ENCODE measurements at places on chromosomes 2 and 18.

DNA sequence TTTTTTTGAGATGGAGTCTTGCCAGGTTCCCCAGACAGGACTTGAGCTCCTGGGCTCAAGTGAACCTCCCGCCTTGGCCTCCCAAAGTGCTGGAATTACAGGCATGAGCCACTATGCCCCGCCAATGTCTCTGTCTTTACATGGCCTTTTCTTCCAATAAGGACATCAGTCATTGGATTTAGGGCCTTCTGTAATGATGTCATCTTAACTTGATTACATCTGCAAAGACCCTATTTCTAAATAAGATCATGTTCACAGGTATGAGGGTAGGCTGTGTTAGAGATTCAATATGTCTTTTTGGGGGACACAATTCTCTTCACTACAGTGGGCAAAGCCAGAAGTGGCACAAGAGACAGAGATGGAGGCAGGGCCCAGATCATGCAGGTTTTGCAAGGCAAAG lies 68.1 kb downstream of the PMAIP1 start:
- DNase-seq, result no peak

GRCh38 chr2:10348891-10349290 lies 46.2 kb downstream of the HPCAL1 start:
- DNase-seq, result no peak

- no peak for DNase-seq
Measured at GRCh38 chr18:61553045-61553659, 219.9 kb downstream of the CDH20 start.

- DNase-seq, result no peak
Measured at GRCh38 chr2:194319222-194319992, 1337.6 kb upstream of the SLC39A10 start.

- DNase-seq, result no peak
Measured at GRCh38 chr2:64204703-64205102, 60.5 kb upstream of the PELI1 start.

DNA sequence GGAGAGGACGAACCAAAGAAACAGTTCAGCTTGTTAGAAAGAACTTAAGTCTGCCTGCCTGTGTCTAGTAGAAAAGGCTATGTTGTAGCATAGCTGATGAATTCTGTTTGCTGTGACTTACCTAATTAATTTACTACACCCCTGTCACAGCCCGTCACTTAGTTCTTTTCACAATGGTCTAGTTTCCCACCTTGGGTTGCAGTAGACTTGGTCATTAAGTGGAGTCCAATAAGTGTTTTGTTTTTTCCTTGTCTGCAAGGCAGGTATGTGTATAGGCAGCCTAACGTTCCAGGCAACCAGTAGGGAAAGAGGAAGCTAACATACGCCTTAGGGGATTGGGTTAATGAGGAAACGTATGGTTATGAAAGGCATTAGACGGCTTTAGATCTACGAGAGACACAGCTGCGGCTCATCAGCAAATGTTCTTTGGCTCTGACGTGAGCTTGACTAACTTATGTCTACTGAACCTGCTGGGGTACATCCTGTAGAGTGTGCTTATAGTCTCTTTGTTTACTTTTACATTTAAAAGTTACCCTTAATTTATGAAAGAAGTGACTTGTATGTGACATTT lies 180.1 kb downstream of the PRPF40A start:
- DNase-seq, result no peak

DNA sequence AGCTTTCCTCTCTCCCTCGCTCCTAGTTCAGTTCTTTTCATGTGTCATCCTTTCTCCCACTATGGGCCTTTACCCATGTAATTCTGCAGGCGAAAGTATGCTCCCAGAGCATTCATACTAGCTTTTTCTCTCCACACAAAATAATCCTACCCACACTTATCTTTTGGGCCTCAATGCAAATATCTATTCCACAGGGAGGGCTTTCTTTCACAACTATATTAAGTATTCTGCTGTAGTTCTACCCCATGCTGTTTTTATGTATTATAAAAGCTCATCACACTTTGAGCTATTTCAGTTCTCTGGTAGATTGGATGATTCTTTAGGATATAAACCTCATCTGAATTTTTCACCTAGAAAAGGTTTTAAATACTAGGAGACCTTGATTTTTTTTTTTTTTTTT lies 774.6 kb upstream of the CRIM1 start:
- DNase-seq, result no peak

GRCh38 chr2:149894760-149895159 lies 307.2 kb upstream of the MMADHC start:
- peak; percentile 22 for DNase-seq

GRCh38 chr2:240397924-240398645 lies 37.4 kb upstream of the GPC1 start:
- DNase-seq, result no peak

DNA sequence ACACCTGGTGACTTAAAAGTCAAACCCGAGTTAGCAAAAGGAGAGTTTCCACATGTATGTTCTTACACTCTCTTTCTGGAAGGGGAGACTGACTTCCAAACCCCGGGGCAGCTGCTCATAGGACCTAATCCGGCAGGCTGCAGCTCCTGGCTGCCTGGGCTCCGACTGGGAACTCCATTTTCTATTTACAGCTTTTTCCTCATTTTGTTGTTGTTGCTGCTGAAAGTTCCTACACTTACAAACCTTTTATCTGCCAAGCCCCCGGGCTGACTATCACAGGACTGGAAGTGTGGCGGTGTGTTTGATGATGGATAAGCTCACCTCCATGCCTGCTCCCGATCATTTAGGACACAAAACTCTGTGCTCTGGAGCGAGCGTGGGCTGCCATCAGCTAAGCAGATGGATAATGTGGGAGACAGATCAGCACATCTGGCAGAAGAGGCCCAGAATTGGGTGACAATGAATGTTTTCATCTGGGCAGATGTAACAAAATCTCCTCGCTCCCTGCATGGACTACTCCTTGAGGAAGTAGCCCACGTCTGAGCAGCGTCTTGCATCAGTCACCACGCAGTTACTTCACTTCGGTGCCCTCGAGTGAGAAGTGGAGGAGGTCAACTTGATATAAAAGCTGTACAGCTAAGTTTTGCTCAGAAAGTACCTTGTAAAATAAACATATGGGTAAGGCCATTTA lies 114.4 kb upstream of the COPS8 start:
- DNase-seq, result peak; percentile 21

DNA sequence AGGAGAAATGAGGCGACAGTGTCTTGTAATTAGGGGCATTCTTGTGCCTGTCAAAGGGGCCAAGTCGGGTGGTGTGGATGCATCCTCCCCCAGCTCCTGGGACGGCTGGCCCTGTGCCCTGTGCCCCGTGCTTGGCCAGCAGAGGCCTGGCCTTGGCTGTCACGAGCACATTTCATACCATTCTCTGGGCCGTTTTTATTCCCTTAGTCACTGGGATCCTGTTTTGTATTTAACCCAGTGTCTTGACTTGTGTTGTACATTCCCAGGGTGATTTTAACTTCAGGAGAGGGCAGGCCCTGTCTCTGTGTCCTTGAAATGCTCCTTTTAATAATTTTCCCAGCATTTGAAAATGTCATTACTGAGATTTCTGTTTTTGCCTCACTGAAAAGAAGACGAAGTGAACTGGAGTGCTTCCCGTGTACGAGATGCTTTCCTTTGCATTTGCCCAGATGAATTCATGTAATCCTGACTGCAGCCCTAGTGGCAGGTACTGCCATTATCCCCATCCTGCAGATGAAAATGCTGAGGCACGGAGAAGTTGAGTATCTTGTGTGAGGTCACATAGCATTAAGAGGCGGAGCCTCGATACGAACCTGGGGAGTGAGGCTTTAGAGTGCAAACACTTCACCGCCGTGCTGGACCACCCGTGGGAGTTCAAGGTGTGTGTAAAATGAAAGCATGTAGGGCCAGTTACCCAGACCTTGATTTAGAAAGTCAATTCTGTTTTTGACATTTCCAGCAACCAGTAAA lies 57.0 kb downstream of the SH3RF3 start:
- no peak for DNase-seq

DNA sequence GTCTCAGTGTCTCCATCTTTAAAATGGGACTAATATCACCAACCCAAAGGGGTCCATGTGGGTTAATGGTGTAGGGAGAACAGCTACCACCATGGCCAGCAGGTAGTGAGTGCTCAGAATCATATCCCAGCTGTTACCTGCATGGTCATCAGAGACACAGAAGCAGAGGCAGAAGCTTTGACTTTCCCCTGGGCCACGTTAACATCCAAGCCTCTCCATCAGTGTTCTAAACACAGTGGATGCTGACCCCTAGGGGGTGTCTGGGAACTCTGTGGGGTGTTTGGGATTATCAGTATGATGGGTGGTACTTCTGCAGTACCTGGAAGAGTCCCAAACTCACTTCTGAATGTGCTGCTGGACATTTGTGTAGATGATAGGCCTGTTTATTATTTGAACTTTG lies 93.6 kb downstream of the GYPC start:
- no peak for DNase-seq

DNA sequence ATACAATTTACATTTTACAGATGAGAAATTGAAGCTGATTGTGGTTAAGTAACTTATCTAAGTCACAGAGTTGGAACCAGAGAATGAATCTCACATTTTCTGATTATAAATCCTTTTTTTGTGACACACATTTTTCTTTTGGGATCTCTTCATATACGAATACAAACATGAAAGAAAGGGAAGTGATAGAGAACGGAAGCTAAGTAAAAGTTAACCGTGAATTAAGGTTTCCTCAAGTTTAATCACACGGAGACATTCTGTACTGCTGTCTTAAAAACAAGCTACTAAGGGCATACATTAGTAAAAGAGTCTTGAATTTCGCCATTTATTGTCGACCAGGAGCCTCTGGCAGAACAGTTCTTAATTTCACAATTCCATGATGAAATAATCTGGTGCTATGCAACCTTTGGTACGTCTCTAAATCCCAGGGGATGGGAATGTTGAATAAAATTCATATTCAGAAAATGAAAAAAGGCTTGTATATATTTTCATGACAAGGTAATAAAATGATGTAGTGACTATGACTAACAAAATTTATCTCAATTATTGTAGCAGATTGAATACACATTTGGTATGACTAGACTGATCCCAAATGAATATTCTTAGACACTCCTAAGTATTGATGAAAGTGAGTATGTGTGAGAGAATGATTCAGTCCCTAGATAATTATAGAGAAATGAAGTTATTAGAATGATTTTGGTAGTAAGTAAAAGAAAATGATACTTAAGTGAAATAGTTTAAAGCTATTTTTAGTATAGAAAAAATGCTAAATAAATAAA lies 40.3 kb upstream of the ZSWIM2 start:
- DNase-seq, result peak; percentile 26

- no peak for DNase-seq
Measured at GRCh38 chr2:221111739-221112138, 460.4 kb downstream of the EPHA4 start.

DNA sequence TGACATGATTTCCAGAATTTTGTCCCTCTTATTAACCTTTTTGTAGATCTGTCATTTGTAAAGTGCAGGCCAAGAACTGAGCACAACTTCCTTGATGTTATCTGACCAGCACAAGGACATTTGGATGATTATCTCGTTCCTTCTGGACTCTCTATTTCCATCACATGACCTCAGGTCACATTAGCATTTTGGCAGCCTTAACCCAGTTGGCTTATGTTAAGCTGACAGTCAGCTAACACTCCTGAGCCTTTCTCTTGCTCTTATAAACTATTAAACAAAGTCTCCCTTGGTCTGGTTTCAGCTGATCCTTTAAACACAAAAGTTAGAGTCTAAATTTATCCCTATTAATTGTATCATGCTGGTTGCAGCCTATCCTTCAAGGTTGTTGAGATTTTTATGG lies 167.2 kb upstream of the RBBP8 start:
- DNase-seq, result no peak

DNA sequence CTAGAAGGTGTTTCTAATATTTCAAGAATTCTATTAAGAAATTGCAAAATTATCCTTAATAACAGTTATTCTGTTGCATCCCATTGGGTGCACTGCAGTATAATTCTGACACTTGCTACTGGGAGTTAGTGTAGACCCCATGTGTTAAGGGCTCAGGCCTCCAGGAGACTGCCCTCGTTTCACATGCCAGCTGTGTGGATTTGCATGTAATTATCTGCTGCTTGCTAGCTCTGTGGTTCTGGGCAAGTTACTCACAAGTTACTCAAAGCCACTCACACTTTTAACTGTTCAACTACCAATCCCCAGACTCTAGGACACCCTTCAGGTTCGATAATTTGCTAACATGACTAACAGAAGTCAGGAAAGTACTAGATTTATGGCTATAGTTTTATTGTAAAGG lies 38.6 kb downstream of the ST6GAL2 start:
- no peak for DNase-seq

DNA sequence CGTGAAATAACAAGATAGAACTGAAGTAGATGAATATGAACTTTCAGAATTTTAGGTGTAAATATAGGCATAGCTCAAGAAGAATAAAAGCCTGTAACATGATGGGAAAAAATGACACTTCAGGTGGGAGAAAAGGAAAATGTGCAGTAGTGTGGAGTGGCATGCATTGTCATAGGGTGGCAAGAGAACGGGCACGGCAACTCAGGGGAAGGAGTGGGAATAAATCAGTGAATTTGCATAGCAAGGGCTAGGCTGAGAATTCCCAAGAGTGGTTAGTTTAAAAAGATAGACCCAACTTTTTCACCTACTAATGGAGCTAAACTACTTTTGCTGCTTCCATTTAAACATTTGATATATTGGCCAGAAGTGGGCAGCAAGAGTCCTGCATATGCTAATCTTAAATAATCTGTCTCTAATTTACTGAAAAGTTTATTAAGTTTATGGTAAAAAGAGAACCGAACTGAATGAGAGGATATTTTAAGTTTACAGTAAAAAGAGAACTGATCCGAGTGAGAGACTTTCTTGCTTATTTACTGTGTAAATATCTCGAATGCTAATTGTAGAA lies 228.1 kb downstream of the CTNNA2 start:
- no peak for DNase-seq

All from GDM1 (cell line).